ENCODE measurements at places on chromosomes 2 and 18.

- no peak for DNase-seq
Measured at GRCh38 chr18:59264121-59264571, 9.1 kb downstream of the RAX start.

DNA sequence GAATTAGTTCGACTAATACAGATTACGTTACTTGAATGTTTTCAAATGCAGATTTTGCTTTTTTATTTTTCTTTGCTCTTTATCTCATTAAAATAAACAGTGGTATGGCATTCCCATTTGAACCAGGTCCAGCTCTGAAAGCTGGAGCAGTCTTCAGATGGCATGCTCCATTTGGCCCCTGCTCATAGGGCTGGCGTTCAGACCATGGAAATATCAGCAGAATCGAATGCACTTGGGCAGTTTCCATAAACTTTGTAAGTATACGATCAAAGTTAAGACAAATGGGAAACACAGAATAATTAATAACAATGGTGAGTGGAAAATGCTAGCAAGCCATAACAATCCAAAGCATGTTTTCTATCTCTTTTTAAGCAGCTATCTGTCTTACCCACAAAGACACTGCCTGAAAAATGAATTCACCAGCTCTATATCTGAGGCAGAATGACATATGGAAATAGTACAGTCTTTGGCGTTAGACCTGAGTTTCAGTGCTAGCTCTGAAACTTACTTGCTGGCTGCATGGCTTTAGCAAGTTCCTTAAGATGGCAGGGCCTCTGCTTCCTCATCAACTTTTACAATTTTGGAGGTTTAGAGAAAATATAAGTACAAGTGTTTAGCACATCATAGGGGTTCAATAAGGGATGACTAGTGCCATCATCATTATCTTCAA is 131.6 kb downstream of the BCL2 start:
- no peak for DNase-seq

- DNase-seq = no peak
Measured at GRCh38 chr2:104703669-104704068, 150.2 kb upstream of the POU3F3 start.

GRCh38 chr18:75410611-75411010 is 16.9 kb downstream of the SMIM21 start:
- DNase-seq = no peak

DNA sequence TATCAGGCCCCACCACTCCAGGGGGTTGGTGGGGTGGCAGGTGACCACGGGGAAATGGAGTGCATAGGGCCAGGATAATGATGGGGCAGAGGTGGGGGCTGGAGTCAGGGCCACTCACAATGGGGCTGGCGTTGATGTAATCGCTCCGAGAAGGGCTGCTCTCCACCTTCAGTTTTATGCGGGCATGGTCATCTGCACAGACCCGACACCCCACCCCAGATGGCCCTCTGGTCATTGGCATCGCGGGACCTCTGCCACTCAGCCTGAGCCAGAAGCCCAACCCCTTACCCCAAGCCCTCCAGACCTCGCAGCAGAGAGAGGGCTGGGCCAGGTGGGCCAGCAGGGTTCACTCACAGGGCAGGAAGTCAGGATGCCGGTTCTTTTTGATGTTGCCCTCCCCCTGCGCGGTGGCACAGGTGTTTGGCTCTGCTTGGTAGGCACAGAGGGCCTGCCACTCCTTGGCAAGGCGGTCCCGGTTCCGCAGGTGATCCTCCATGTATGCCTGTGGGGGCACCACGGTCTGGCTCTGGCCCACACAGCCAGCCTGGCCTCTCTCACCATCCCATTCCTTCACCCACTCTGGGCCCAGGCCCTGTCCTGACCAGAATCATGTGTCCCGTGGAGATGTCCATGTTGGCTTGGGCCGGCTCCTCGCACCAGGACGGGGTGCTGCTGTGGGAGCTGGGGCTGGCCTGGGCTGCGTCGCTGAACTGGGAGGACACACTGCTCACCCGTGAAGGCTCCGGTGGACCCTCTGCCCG is 12.4 kb downstream of the PTPRN start:
- DNase-seq = no peak

DNA sequence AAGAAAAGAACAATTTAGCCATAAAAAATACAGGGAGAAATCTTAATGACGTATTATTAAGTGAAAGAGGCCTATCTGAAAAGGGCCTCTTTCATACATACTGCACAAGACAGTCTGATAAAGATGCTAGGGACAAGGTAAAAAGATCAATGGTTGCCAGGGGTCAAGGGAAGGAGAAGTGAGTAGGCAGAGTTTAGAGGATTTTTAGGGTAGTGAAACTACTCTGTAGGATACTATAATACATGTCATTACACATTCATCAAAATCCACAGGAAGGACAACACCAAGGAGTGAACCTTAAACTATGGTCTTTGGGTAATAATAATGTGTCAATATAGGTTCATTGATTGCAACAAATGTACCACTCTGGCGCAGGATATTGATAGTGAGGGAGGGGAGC is 289.3 kb downstream of the FSIP2 start:
- DNase-seq = no peak

GRCh38 chr2:218194880-218195279 is 22.1 kb upstream of the ARPC2 start:
- DNase-seq = no peak

DNA sequence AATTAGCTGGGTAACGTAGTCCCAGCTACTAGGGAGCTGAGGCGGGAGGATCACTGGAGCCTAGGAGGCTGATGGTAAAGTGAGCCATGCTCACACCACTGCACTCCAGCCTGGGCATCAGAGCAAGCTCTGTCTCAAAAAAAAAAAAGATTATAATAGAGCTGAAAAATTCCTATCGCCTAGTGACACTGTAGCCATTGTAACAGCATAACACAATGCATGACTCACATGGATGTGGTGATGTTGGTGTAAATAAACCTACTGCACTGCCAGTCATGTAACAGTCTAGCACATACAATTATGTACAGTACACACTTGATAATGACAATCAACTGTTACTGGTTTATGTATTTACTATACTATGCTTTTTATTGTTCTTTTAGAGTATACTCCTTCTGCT is 39.6 kb downstream of the MGAT4A start:
- DNase-seq = no peak

GRCh38 chr2:27915874-27916273 is 25.3 kb downstream of the BABAM2 start:
- no peak for DNase-seq

GRCh38 chr2:132815516-132815915 is 145.5 kb upstream of the LYPD1 start:
- DNase-seq = no peak

DNA sequence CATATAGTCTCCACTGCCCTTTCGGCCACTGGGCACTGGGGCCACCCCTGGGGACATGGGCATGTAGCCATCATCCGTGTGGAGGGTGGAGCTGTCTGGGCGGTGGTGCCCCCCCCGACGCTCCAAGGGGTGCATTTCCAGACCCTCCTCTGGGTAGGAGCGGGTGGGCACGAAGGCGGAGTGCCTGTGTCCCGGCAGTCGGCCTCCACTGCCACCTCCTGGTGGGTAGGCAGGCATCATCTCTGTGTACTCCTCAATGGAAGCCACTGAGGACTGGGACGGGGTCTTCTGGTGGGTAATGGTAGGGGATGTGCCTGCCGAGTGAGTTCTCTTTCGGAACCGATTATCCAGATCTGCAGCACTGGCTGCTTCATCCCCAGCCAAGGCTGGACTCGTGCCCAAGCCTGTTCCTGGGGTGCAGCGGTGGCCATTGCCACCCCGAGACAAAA is 2.8 kb downstream of the IRS1 start:
- peak; percentile 53 for DNase-seq

- no peak for DNase-seq
Measured at GRCh38 chr2:99975386-99975785, 167.0 kb downstream of the AFF3 start.

- DNase-seq = no peak
Measured at GRCh38 chr2:47708801-47709499, 74.0 kb upstream of the MSH6 start.

- no peak for DNase-seq
Measured at GRCh38 chr2:121519153-121519552, 11.5 kb upstream of the RNU4ATAC start.

DNA sequence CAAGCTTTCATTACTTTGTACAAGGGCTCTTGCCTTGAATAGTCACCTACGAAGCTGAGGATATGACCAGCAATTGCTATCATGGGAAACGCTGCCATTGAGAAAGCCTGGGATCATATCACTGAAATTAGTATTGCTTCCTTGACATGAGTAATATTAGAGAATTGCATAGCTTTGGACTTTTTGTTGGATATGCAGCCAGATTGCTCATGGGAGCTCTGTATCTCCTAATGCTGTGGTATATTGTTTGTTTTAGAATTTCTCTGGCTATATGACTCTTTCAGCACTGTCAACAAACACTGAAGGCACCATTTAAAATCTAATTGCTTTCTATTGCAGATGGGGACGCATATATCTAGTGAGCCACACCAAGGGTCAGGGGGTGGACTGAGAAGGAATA is 80.0 kb upstream of the WDSUB1 start:
- DNase-seq = no peak

DNA sequence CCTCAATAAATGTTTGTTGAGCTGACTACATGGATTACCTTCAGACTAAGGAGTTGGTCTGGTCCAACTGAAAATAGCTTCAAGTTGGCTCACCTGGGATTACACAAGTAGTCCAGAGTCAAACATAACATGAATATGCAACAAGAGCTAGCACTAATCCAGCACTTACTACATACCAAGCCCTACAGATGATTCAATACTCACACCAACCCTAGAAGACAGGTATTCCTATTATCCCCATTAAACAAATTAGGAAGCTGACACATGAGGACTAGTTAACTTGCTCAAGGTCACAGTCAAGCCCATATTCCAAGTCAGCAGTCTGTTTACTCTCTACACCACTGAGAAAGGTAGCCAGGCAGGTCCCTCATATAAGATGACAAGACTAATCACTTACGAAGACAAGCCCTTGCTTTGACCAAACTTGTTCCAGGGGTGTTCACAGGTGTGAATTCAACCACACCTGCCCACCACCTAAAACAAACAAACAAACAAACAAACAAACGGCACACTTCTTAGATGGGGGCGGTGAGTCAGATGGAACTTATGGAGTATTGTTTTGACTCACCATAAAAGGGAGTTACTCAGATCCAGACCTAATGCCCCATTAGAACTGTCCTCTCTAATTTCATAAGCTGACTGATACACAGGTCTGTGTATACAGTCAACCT is 29.1 kb downstream of the TMEM131 start:
- DNase-seq = no peak

DNA sequence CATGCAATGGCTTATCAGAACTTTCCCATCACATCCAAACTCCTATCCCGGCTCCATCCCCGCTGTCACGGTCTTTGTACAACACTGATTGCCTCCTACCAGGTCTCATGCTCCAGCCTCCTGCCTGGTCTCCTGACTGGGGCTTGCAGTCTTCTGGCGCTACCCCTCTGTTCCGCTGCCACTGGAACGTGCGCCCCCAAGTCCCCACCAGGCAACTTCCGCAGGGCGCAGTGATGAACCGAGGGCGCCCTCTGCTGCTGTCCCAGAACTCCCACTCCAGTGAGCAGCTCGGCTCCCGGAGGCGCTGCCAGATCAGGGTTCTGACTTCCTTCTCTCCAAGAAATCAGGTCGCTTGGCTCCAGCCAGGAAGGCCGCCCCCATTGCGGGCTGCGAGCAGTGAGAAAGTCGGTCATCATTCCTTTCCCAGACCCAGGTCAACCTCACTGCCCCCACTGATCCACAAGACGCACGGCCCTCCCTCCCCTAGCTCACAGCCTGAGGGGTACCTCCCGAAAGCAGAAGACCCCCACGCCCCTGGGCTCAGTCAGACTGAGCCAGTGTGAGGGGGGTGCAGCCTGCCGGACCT is 43.9 kb upstream of the RAB11FIP5 start:
- peak; percentile 52 for DNase-seq

DNA sequence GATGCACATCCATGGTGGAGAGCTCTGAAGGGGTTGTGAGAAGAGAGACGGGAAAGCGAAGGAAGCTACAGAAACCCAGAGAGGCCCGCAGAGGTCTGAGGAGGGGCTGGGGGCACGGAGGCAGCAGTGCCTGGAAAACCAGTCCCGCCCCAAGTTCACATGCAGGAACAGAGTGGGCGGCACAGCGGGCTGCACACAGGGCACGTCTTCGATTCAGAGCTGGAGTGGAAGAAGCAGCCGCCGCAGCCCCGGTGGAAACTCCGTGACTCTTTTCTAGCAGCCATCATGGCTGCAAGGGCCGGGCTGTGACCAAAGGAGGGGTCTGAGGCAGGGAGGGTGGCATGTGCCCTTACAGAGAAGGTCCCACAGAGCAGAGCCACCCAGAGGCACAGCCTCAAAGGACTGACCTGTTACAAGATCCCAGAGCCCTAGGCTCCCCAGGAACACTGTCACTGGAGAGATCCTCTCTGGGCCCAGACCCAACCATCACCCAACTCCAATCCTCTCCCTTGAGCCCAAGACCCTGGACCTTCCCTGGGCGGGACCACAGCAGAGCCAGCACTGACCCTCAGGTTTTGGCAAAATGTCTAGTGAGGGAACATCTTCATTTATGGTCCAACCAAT is 10.7 kb downstream of the PRKAG3 start:
- DNase-seq = no peak

GRCh38 chr2:190578158-190579057 is 43.9 kb upstream of the NEMP2 start:
- DNase-seq = no peak

GRCh38 chr2:28716265-28716865 is 35.3 kb upstream of the PPP1CB start:
- DNase-seq = peak; percentile 83

- no peak for DNase-seq
Measured at GRCh38 chr18:50839996-50840395, 20.2 kb upstream of the MRO start.

DNA sequence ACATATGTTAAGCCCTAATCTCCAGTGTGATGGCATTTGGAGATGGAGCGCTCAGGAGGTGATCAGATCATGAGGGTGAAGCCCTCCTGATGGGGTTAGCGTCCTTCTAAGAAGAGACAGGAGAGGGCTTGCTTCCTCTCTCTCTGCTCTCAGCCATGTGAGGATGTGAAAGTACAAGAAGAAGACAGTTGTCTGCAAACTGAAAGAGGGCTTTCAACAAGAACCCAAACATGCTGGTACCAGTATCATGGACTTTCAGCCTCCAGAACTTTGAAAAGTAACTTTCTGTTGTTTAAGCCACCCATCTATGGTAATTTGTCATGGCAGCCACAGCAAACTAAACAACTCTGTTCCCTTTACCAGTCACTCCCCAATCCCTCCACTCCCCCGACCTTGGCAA is 47.4 kb downstream of the CACNB4 start:
- no peak for DNase-seq

DNA sequence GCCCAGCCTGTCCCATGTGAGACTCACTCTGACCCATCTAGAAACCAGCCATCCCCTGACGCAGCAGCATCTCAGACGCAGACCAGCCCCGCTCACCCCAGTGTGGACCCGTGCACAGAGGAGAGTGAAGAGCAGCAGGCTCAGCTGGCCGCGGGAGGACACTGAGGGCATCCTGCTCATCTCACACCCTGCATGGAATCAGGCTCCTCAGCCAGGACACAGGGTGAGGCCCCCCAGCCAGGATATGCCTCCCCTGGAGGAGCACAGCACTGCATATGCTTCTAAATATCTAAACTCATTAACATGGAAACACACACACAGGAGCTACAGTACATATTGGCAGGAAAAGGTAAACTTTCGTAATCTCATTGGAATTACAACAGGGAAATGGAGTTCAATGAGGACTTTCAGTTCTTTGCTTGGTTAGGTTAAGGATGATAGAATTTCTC is 34.4 kb downstream of the NEMP2 start:
- DNase-seq = no peak
